ENCODE measurements at places on chromosomes 13 and 19.

- no peak for DNase-seq
Measured at GRCh38 chr13:85031771-85032170, 767.4 kb downstream of the SLITRK6 start.

DNA sequence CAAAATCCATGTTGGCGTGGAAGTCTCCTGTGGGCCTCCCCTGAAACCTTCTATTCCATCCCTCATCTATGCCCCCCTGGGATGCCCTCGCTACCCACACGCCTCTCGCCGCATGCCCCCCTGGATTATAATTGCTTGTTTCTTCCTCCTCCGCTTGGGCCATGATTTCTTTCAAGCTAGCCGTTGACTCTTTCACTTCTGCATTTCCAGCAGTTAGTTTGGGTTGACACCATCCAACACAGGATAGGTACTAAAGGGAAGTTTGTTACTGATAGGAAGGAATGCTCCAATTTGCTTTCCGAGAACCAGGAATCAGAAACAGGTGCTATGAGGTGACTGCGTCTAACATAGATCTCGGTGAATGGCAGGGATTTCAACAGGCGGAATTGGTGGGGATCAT lies 7.7 kb upstream of the SLC25A15 start:
- no peak for DNase-seq

DNA sequence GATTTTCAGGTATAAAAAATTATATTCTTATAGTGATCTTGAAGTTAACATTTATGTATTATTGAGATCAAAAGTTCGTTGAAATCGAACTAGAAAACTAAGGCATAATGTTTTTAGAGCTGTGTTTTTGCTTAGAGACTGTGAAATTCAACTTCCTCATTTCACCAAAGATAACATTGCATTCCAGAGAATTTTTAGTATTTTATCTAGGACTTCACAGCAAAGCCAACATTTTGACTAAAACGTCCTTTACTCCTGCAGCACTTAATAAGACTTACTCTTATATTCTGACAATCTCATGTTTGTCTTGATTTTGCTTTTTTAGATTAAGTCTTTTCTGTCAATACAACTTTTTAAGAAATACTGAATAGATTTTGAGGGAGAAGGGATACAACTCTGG lies 4.7 kb downstream of the KCTD4 start:
- no peak for DNase-seq

DNA sequence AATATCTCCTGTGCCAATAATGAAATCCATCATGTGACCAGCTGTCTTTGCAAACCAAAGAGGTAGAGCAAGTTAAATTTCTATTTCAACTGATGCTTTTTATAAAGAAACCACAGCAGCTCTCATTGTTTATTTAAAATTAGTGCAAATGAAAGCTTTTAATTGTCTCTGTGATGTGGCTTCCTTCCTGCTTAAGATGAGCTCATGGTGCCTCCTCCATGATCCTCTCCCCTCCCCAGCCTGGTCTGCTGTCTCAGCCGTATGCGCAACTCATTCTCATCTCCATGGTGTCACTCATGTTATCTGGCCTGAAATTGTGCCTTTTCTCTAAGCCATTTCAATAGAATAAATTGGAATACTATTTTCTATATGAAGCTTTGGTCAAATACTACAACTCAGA lies 270.6 kb downstream of the FGF14 start:
- no peak for DNase-seq

GRCh38 chr19:8158411-8159074 lies 9.2 kb upstream of the FBN3 start:
- peak; percentile 89 for DNase-seq

- no peak for DNase-seq
Measured at GRCh38 chr13:96848286-96848685, 146.0 kb downstream of the OXGR1 start.

GRCh38 chr13:78659450-78659730 lies 435 bp upstream of the OBI1 start:
- DNase-seq, result no peak

- no peak for DNase-seq
Measured at GRCh38 chr13:45388664-45389063, 29.5 kb downstream of the SLC25A30 start.

GRCh38 chr19:39846678-39847486 lies 703 bp upstream of the FBL start:
- no peak for DNase-seq

DNA sequence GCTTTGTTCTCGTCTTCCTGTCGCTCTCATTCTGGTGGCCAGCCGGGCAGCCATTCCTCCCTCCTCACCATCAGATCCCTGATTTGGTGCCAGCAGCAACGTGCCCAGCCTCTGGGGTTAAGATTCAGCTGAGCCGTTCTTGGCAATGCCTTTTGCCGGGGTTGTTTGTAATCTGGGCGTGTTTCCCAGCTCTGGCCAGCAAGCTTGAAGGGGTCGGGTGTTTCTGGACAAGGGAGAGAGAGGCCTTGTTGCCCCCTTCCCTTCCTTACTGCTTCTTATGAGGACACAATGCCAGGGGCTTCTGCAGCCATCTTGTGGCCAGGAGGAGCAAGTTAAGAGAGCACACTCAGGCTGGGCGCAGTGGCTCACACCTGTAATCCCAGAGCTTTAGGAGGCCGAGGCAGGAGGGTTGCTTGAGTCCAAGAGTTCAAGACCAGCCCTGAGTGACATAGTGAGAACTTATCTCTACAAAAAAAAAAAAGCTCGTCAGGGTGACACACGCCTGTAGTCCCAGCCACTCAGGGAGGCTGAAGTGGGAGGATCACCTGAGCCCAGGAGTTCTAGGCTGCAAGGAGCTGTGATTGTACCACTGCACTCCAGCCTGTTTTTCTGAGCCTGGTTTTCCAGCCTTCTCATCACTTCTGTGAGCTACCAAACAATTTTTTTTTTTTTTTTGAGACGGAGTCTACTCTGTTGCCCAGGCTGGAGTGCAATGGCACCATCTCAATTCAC lies 10.7 kb upstream of the CRTC1 start:
- no peak for DNase-seq

DNA sequence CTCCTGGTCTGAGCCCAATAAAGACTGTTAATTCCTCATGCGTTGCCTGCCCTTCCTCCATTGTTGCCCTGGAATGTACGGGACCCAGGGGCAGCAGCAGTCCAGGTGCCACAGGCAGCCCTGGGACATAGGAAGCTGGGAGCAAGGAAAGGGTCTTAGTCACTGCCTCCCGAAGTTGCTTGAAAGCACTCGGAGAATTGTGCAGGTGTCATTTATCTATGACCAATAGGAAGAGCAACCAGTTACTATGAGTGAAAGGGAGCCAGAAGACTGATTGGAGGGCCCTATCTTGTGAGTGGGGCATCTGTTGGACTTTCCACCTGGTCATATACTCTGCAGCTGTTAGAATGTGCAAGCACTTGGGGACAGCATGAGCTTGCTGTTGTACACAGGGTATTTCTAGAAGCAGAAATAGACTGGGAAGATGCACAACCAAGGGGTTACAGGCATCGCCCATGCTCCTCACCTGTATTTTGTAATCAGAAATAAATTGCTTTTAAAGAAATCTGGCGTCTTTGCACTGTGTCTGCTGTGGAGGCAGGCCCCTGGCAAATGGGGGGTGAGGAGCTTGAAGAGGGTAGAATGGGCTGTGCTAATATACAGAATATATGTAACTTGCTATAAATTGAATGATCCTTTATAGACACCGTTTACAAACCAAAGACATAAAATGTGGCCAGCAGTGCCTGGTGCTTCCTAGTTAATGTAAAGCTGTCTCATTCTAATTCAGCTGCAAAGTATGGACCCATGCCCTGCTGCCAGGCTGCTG lies 4.2 kb upstream of the RPS11 start:
- DNase-seq, result no peak

DNA sequence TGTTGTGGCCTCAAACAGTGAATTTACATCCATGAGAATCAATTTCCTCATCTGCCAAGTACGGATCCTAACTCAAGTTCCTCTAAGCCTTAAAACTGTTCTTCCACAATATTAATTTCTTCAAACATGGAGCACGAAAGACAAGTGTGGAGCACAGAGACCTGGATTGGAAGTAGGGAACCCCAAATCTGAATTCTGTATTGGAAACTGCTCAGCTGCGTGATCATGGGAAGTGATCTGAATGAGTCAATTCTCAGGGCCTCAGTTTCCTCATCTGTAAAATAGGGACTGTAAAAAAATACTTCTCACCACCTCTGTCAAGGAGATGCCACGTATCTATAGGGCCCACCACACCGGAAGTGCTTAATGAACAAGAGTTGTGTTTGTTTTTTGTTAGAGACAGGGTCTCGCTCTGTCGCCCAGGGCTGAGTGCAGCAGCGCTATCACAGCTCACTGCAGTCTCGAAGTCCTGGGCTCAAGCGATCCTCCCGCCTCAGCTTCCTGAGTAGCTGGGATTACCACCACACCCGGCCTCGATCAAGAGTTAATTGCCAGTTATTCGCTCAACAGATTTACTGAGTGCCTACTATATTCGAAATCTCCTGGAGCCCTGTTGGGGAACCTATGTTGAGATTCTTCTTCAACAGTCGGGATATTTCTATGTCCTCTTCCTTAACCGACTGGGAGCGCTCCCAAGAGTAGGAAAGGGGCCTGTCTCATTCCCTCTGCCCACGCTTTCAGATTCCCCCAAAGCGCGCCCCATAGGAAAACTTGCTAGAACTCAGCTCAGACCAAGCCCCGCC lies 1.6 kb downstream of the SERTAD3 start:
- peak; percentile 64 for DNase-seq

GRCh38 chr19:37790244-37790925 lies 11.0 kb upstream of the ZNF573 start:
- DNase-seq, result no peak

- no peak for DNase-seq
Measured at GRCh38 chr13:23778002-23778652, 111.1 kb downstream of the MIPEP start.

DNA sequence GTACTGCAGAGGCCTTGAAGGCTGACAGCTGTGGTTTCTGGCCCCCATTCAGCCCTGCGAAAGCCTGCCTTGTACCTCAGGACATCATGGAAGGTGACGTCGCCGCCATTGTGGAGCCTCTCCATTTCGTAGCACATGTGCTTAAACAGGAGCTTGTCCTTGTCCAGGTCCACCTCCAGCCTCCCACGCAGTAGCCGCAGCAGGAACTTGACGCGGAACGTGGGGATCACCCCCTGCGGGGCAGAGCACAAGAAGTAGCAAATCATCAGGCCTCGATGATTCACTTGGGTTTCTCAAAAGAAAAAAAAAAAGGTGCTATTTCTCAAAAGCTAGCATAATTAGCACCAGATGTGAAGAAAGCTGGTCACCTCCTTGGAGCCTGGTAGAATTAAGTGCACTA lies 351.0 kb downstream of the NALCN start:
- no peak for DNase-seq

GRCh38 chr13:77571956-77572355 lies 36.5 kb downstream of the SCEL start:
- no peak for DNase-seq

DNA sequence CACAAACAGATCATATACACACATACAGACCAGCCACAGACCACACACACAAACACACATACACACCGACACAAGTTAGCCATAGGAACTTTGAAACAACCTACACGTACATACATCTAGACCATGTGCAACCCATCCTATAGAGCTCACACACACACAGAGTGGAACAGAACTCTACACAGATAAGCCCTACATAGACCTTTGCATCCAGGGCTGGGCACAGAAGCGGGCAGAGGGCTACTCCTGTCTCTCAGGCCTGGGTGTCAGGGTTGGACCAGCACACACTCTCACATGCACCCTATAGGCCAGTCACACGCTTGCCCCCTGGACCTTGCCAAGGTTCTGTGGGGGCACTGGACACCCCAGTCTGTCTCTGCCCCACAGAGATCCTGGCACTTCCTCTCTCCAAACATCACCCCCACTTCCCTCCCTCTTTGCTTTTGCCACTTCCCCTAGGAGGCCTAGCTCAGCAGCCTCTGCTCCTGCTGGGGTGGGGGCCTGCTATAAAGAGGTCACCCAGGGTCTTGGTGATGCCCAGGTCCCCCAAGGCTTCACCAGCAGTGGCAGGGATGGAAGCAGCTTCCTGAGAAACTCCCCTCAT lies 5.8 kb upstream of the JUNB start:
- no peak for DNase-seq

DNA sequence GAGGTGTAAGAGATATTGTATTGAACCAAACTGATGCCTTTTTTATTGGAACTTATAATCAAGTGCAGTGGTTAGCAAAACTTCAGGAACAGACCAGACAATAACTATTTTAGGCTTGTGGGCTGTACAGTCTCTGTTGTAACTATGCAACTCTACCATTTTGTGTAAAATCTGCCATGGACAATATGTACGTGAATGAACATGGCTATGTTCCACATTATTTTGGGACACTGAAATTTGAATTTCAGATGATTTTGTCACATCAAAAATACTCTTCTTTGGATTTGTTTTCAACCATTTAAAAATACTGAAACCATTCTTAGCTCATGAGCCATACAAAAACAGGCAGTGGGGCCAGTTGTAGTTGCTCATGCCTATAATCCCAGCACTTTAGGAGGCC lies 27.9 kb upstream of the PEG3 start:
- DNase-seq, result no peak

DNA sequence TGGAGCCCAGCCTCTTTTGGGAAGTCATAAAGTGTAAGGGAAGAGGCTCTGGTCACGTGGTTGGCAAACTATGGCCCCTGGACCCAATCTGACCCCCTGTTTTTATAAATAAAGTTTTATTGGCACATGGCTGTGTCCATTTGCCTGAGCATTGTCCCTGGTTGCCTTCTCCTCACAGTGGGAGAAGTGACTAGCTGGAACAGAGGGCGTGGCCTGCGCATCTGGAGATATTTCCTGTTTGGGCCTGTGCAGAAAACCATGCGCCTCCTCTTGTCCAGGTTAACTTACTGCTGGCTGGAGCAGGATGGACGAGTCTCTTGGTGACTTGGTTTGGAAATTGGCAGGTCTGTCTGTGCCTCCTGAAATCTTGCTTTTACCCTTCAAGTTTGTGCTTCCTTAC lies 48.3 kb downstream of the KDM4B start:
- DNase-seq, result no peak

DNA sequence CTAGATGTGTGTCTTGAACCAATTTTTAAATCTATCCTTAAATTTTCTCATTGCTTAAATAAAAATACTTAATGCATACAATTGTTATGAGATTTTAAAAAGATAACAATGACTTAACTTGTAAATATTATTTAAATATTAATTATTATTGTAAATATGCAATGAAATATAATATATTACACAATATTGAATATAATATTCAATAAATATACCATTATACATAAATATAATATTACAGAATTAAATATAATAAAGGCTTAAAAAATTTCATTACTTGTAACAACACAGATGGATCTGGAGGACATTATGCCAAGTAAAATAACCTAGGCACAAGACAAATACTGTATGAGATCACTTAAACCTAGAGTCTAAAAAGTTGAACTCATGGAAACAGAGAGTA lies 1532.3 kb downstream of the PCDH9 start:
- no peak for DNase-seq

- DNase-seq, result no peak
Measured at GRCh38 chr19:32890326-32890725, 20.8 kb upstream of the SLC7A9 start.

DNA sequence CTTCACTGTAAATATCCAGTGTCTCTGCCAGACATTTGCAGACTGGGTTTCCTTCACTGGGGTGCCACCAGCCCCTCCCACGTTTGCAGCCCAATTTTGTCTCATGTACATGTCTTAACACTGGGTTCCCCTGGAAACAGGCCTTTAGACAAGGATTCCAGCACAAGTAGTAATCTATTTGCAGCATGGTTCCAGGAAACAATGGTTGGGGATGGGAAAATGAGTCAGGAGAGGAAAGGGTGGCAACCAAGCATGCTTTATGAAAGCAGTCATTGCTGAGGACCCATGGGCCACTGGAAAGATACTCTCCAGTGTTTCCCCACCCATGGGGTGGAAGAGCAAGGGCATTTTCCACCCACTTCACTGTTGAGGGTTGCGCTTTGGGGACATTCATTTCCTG lies 53.6 kb upstream of the FARP1 start:
- DNase-seq, result no peak

- DNase-seq, result no peak
Measured at GRCh38 chr19:14835011-14835410, at the start of the genes OR7A5 and OR7C1. TSS of gene OR7A5 (minus strand) at chr19:14835185. CDS start at chr19:14828241, 6,944 bp downstream. TSS of gene OR7C1 (minus strand) at chr19:14835185. CDS start at chr19:14800136, 35,049 bp downstream.
